ENCODE measurements at places on chromosomes 3 and 15.

DNA sequence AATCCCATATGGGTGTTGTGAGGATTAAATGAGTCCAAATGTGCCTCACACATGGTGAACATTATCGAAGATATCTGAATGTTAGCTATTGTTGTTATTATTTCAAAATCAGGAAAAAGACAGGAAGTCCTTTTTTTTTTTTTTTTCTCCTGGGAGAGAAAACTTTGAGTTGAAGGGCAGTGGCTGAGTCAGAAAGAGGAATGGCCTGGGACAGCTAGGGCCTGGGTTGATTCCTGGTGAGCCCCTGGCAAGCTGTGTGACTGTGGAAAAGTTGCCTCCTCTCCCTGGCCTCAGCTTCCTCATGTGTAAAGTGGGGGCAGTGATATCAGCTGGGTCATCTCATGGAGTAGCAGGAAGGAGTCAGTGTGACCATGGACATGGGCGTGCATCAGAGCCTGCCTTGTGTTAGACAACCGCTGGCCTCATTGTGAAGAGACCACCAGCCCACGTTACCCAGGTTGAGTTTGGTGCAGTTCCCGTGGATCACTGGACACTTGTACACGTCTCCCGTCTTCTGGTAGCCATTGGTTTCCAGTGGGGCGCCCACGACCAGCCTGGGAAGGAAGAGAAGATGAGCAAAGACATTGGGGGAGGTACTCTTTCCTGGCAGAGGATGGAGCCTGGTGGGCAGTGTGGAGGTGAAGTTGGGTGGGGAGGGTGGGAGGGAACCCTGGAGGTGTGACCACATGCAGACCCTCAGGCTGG, 63.1 kb downstream of the ITGA11 start:
- no peak for DNase-seq

GRCh38 chr3:64390893-64391292, 165.6 kb upstream of the PRICKLE2 start:
- DNase-seq = no peak

- DNase-seq = no peak
Observed at GRCh38 chr3:150748684-150749047, 14.3 kb downstream of the SIAH2 start.

DNA sequence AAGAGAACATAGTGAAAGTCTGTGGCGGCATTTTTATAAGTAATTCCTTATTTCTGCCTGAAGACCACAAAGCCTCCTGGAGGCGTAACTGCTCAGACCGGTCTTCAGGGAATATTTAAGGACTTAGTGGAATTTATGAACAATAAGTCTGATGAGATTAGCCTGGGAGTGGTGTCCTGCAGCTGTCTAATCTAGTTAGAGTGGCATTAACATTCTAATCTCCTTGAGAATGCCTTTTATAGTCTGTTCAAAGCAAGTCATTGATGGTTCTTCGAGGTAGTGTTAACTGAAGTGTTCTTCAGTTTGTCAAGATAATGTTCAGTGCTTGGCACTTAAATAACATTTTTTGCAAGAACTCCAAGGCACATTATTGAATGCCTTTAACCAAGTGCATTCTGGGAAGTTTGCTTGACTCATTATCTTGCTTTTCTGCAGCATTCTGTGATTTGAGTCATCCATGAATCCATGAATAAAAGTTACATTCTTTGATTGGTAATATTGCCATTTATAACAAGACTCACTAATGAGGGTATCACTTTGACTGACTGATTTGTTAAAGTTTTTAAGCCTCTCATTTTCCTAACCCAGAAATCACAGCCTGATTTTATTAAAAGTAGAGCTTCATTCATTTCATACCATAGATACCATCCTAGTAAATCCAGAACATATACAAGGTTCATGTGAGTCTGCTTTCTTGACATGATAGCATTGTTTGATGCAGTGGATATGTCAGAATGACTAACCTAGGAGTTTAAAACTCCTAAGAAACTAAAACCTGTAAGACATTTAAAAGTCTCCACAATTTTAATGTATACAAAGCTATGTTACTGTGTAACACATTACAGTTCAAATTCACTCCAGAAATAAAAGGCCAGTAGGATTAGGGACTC, 12.5 kb downstream of the RBM5 start:
- DNase-seq = no peak

- no peak for DNase-seq
Observed at GRCh38 chr3:35488526-35488925, 150.8 kb upstream of the ARPP21 start.

DNA sequence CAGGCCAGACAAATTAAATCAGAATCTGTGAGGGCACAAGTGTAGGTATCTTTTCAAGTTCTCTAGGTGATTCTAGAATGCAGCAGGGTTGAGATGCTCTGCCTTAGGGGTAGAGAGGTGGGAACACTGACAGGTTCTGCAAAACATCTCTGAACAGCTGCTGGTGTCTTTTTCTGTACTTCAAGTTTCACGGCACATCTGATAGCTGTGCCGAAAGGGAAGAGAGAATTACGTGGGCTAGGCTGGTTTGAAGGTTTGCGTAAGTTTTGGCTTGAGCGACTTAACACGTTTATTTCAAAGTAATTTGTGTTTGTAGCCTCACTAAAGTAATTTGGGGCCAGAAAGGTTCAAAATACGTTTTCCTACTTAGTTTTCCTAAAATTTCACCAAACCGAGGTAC, 22.5 kb downstream of the PXK start:
- DNase-seq = no peak

GRCh38 chr15:52193321-52193720, 2.1 kb upstream of the GNB5 start:
- no peak for DNase-seq

- DNase-seq = no peak
Observed at GRCh38 chr3:107727102-107727501, 204.3 kb downstream of the BBX start.

- DNase-seq = no peak
Observed at GRCh38 chr3:45164056-45164455, 17.9 kb upstream of the CDCP1 start.
